ENCODE measurements at places on chromosomes 16 and 17.

DNA sequence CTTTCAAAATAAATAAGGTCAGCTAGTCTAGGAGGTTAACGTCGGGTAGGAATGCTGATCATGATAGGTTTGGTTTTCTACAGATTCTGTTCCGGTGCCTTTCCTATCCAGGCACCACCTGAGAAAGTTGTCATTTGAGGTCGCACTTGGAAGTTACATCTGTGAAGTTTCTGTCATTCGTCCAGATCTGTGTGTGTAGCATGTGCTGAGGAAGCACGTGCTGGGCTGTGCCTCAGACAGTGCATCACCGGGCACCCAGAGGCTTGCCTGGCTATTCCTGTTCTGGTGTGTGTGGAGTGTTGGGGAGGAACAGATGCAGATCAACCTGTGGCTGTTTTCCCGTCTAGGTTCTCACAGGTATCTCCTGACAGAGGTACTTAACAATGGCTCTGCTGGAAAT, 42.6 kb downstream of the DNAJA2 start:
- no peak for DNase-seq

DNA sequence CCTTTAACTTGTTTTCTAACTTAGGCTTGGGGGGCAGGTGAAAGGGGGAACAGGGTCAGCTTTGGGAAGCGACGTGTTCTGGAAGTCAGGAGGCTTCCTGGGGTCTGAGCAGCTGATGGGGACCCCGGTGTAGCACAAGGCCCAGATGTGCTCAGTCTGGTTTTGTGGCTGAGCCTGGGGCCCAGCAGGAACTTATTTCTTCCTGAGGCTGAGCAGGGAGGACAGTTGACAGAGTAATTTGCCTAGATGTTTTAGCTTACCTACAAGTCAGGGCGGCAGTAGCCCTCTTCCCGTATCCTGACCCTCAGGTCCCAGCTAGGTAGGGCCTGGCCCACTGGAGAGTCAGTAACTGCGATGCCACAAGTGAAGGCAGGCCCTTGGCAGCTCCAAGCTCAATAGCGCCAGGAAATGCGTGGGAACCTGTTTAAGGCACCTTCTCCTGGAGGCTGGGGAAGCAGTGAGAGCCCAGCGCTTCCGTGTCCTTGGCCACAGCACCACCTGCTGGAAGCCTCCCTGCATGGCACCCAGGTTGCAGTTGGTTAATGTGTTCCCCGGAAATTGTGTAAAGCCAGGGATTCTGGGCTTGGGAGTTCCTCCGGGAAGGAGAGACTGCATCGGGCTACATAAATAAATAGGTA, 5.2 kb downstream of the CCR7 start:
- peak; percentile 78 for DNase-seq

DNA sequence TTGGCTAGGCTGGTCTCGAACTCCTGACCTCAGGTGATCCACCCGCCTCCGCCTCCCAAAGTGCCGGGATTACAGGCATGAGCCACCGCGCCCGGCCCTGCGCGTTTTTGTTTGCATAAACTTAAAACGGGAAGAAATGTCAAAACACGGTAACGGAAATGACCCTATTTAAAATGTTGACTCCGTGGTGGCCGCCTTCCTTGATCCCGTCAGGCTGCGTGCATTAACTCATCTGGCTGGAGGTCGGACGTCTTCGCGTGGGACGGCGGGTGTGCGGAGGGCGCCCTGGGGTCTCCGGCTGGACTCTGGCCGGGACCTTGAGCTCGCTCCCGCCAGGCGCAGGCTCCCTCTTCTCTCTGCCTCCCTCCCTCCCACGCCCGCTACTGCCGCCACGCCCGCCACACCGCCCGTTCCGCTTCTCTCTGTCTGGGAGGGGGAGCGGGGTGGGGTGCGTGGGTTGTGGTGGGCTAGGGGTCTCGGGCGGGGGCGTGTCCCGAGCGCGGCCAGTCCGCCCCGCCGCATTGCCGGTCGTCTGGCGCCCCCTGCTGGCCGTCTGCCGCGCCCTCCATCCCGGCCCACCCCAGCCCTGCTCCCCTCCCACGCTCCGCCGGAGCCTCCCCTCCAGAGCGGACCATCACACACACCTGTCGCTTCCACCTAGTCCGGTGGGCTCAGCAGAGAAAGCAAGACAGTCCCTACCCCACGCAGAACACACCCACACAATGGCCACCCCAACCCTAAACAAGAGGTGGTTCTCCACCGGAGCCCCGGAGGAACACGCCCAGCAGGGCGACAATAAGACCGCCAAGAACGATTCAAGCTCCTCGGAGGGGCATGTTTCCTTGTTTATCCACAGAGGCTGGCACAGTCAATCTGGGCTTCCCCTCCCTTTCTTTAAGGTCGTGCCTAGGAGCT, 1.2 kb upstream of the CCDC42 start:
- peak; percentile 73 for DNase-seq

DNA sequence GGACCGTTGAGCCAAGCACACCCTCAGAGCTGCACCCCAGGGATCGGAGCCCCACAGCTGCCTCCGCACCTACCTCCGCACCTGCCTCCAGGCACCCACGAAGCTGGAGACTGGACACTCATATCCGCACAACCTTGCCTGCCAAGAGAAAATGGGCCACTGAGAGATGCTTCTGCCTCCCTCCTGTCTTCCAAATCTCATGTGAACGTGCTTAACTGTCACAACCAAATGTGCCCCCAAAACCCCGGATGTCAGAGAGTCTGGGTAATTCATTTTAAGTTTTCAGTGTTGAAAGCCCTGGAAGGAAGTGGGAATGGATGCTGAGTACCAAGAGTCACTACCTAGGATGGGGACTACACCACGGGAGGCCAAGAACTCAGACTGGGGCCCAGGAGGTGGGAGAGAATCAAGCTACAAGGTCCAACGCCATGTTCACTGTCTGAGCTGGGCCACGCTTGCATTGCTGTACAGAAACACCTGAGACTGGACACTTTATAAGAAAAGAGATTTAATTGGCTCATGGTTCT, 49.5 kb upstream of the MEAK7 start:
- DNase-seq = peak; percentile 41

DNA sequence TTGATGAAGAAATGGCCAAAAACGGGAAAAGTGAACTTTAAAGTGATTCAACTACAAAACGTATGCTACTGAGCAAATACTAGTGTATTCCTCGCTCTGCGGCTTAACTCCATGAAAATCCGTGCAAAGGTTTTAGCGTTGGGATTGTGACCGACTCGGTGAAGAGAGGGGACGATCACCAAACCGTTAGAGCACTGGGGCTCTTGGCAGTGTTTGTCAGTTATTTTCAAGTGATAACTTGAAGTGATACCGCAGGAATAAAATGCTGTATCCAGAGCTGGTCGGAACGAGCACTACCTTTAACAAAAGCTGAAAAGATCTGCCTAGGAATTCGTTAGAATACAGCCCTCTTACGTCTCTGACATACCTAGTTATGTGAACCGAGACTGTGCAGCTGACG, 773 bp upstream of the PPM1D start:
- DNase-seq = peak; percentile 3

GRCh38 chr16:77171745-77172635, 19.0 kb upstream of the MON1B start:
- peak; percentile 17 for DNase-seq

DNA sequence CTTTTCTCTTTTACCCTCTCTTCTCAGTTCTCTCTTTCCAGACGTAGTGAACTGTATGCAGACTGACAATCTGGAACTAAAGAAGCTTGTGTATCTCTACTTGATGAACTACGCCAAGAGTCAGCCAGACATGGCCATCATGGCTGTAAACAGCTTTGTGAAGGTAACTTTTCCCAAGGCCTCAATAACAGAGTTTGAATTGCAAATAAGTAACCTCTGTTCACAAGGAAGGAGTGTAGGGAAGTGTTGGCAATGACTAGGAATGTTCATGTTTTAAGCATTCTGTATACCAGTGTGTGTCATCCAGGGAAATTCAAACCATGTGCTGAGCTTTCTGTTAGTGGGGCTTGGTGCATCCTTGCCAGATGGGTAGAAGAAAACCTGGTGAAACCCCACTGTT, 18.6 kb downstream of the AP2B1 start:
- DNase-seq = no peak

- DNase-seq = no peak
Measured at GRCh38 chr17:72401883-72402726, 281.3 kb downstream of the SOX9 start.

GRCh38 chr16:89138843-89139520, 32.6 kb upstream of the CDH15 start:
- DNase-seq = no peak

DNA sequence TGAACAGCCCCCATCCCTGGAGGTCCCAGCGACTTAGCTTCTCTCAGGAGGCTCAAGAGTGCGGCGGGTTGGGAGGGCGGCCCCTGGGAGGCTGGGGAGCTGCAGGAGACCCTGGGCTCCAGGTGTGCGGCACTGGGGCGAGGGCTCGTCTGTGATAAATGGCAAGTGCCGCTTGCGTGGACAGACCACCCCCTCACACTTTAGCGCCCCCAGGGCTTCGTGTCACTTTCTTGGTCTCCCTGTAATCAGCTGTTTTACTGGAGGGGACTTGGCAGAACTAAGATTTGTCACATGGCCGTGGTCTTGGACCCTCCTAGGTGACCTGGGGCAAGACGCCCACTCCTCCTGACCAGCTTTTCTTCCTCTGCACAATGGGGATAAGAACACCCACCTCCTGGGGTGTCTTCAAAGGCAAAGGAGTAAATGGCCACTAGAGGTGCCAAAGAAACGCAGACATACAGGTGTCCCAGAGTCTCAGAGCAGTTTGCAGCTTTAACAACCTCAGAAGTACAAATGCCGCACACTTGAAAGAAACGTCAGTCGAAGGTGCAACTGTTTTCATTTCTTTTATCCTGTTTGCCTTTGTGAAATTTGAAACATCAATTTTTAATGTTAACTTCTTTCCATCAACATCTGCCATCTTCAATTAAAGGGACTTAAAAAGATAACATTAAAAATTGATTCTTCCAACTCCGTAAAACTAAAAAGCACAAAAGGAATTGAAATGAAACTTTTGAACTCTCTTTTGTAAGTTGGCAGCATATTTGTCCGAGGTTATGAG, 946 bp downstream of the OSGIN1 start:
- no peak for DNase-seq

DNA sequence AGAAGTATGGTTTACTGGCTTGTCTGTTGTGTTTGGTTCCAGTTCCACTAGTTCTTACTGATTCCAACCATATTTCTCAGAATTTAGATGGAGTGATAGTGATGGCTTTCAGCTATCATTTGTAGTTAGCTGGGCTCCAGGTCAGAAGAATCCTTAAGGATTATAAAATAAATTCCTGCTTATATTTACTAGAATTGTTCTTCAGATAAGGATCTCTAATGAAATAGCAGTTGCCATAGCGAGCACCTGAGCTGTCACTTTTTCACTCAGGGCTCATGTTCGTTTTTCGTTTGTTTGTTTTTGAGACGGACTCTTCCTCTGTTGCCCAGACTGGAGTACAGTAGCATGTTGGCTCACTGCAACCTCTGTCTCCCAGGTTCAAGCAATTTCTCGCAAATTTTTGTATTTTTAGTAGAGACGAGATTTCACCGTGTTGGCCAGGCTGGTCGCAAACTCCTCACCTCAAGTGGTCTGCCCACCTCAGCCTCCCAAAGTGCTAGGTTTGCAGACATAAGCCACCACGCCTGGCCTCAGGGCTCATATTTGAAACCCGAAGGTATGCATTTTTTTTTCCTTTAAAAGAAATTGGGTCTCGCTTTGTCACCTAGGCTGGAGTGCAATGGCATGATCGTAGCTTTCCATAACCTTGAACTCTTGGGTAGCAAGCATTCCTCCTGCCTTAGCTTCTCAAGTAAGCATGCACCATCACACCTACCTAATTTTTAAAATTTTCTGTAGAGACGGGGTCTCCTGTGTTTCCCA, 42.9 kb downstream of the PAFAH1B1 start:
- DNase-seq = no peak

DNA sequence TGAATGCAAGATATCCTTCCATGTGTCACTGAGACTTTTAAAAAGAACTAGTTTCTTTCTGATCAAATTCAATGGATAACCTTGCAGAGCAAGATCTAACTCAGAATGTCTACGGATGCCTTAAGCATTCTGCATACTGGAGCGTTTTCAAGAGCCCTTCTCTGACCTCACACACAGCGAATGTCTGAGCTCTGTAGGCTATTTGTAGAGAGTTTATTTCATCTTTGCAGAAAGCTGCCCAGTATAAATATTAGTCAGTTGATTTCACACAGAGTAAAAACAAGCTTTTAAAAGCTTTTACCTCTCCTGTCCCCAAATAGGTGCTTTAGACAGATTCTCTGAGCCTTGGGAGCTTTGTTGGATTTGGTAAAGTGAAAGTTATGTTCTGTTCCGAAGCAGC, 165.0 kb downstream of the RBFOX1 start:
- no peak for DNase-seq

- DNase-seq = no peak
Measured at GRCh38 chr17:32528825-32529224, 42.0 kb downstream of the CDK5R1 start.

GRCh38 chr17:21167303-21167702, 40.5 kb downstream of the DHRS7B start:
- no peak for DNase-seq

DNA sequence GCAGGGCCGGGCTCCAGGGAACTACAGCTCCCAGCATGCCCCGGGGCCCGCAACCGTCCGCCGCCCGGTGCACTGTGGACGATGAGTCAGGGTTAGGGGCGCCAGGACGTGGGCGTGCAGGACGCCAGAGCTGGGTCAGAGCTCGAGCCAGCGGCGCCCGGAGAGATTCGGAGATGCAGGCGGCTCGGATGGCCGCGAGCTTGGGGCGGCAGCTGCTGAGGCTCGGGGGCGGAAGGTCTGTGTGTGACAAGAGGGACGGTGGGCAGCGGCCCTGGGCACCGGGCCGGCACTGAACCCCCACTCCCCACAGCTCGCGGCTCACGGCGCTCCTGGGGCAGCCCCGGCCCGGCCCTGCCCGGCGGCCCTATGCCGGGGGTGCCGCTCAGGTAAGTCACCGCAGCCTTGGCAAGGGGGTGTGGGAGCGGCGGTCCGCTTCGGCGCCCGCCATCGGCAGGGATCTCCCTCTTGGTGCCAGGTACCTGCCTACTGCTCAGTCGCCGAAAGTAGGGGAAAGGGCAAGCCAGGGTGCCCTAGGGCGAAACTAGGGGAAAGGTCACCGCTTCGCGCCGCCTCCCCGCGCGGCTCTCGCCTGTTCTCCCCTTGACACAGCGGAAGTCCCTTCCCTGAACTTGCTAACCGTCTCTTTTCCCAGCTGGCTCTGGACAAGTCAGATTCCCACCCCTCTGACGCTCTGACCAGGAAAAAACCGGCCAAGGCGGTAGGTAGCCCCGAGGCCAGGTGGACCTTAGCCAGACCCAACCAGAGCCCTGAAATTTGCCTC, at the start of the genes ACADVL and DLG4:
ACADVL (plus strand) TSS at position 127 of the 781 bp plus-strand sequence; CDS start at position 174, 47 bp downstream.
DLG4 (minus strand) TSS at position 25 of the 781 bp plus-strand sequence.
- DNase-seq = peak; percentile 75

DNA sequence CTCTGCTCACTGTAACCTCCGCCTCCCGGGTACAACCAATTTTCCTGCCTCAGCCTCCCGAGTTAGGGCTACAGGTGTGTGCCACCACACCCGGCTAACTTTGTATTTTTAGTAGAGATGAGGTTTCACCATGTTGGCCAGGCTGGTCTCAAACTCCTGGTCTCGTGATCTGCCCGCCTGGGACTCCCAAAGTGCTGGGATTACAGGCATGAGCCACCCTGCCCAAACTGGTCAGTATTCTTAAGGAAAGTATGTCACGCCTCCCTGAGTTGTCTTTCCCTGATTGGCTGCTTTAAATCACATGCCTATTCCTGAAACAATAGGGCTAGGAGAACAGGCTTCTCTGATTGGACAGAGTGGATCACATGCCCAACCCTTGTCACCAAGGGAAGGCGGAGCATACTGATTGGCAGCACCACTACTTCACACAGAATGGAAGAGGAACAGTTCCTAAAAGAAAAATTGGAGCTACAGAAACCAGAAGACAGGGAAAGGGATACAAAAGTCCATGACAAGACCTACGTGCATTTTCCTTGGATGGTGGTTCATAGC, 17.6 kb upstream of the CYB5B start:
- no peak for DNase-seq

Data from stimulated activated CD4-positive, alpha-beta T cell treated with anti-CD3 and anti-CD28 coated beads, Interleukin-15, amount 100 ng/mL, for 48 hours (primary cell).